Glomerular endothelial cell (primary cell): ENCODE measurements at places on chromosomes 1 and 21. TPM values are rescaled to one million over a fixed set of nuclear protein-coding genes. Genes with fewer than 3 reads are reported as not detected.

Gene MTR
- 22.2 and 28.4 TPM in 2 replicates for total RNA-seq

Gene CR2
- total RNA-seq: not detected in 2 replicates

Gene CD1E
- total RNA-seq: not detected in 2 replicates

Gene B3GALT5
- 1.1 and 3.6 TPM in 2 replicates for total RNA-seq

Gene TSPAN2
- total RNA-seq: 0.68 and 1.1 TPM in 2 replicates

Gene SLC25A34
- 0.19 and 0.53 TPM in 2 replicates for total RNA-seq

Gene DESI2
- total RNA-seq: 38.5 and 41.3 TPM in 2 replicates

Gene HIVEP3
- total RNA-seq: 6.3 and 7.6 TPM in 2 replicates

Gene MXRA8
- 25.8 and 39.1 TPM in 2 replicates for total RNA-seq

Gene BACE2
- 364 and 408 TPM in 2 replicates for total RNA-seq

Gene ENAH
- total RNA-seq: 33.9 and 46.1 TPM in 2 replicates

Gene CNR2
- total RNA-seq: not detected in 2 replicates

Gene C1orf146
- total RNA-seq: not detected in 2 replicates

Gene C1QB
- not detected in 2 replicates for total RNA-seq

Gene TMEM52
- 0.18 TPM in 1 of 2 replicates, not detected in the other for total RNA-seq

Gene UBAP2L
- 95.6 and 120 TPM in 2 replicates for total RNA-seq

Gene BRINP2
- not detected in 2 replicates for total RNA-seq

Gene TINAGL1
- 286 and 412 TPM in 2 replicates for total RNA-seq

Gene DYNLT5
- total RNA-seq: 7.4 and 15.9 TPM in 2 replicates

Gene CTSS
- 87.7 and 137 TPM in 2 replicates for total RNA-seq

Gene S100A8
- total RNA-seq: not detected in 2 replicates

Gene PADI2
- total RNA-seq: 0.18 and 1.3 TPM in 2 replicates

Gene CORT
- total RNA-seq: not detected in 2 replicates
